ENCODE measurements at places on chromosomes 12 and 14.

DNA sequence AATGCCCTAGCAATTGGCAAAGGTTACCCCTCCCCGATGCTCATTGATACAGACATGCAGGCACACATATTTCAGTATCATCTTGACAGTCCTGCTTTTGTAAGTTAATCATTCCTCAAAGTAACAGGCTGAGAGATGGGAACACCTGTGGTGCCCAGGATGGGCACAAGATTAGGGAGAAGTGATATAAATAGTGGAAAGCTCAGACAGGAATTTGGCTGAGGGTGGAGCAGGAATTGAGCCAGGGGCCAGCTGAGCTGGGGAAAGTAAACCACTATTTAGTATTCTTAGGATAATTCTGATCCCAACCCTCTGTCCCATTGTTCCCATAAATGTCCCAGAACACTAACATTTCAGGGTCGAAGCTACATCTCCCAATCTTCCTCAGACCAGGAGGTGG is 38.3 kb downstream of the DAO start:
- H3K4me3 ChIP-seq, result no peak overlapping the region
- no peak for DNase-seq
- H3K36me3 ChIP-seq, result no peaks in the 10 kb centered on the region
- no peak overlapping the region for H3K27ac ChIP-seq
- H3K4me1 ChIP-seq, result no peaks in the 10 kb centered on the region

DNA sequence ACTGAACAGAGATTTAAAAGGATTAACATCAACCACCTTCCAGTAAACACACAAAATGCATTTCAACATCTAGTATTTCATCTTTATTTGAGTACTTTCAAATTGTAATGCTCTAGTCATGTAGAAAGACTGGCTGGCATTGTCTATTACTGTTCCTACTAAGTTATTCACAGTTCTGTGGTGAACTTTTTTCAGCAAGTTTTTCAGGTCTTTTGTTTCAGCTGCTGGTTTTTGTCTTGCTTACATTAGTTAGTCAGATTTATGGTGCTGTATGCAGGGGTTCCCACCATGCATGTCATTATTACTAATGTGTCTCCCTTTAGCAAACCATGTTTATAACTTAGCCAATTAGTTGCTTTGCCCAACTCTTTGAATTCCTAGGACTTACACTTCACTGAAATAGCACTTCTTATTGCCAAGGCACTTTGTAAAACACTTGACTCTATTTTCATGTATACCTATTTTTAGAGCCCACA is 253.4 kb upstream of the KITLG start:
- H3K27me3 ChIP-seq, result no peaks in the 10 kb centered on the region
- H3K27ac ChIP-seq, result no peak overlapping the region
- H3K4me3 ChIP-seq, result no peak overlapping the region

GRCh38 chr14:64994540-64994939 is 7.8 kb downstream of the FNTB start:
- H3K27me3 ChIP-seq, result no peaks in the 10 kb centered on the region
- no peaks in the 10 kb centered on the region for H3K36me3 ChIP-seq
- DNase-seq, result no peak
- no peak overlapping the region for H3K4me3 ChIP-seq
- H3K27ac ChIP-seq, result no peak overlapping the region
- peaks cover 32% of the 10 kb centered on the region for H3K4me1 ChIP-seq

DNA sequence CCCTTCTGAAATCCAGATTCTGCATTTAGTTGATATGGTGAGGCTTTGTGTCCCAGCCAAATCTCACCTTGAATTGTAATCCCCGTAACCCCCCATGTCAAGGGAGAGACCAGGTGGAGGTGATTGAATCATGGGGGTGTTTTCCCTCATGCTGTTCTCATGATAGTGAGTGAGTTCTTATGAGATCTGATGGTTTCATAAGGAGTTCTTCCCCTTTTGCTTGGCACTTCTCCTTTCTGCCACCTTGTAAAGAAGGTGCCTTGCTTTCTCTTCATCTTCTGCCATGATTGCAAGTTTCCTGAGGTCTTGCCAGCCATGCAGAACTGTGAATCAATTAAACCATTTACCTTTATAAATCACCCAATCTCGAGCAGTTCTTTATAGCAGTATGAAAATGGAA is 23.1 kb upstream of the C12orf42 start:
- H3K27me3 ChIP-seq, result no peaks in the 10 kb centered on the region
- no peak overlapping the region for H3K27ac ChIP-seq
- no peak overlapping the region for H3K4me3 ChIP-seq
- DNase-seq, result no peak

DNA sequence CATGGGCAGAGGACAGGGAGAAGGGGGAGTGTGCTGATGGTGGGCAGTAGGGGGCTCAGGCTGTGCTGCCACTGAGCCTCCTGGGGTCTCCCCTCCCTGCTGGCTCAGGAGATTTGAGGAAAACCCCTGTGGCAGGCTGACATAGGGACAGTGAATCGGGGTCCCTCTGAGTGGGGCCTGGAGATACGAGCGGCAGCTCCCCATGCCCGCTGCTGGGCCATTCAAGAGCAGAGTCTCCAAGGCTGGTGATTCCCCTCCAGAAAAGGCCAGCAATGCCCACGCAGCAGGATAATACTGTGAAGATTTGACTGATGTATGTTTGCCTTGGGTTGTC is 288.7 kb upstream of the SFSWAP start:
- no peaks in the 10 kb centered on the region for H3K36me3 ChIP-seq
- H3K27me3 ChIP-seq, result peaks cover 16% of the 10 kb centered on the region
- no peak overlapping the region for H3K27ac ChIP-seq
- no peak for DNase-seq
- no peak overlapping the region for H3K4me3 ChIP-seq

DNA sequence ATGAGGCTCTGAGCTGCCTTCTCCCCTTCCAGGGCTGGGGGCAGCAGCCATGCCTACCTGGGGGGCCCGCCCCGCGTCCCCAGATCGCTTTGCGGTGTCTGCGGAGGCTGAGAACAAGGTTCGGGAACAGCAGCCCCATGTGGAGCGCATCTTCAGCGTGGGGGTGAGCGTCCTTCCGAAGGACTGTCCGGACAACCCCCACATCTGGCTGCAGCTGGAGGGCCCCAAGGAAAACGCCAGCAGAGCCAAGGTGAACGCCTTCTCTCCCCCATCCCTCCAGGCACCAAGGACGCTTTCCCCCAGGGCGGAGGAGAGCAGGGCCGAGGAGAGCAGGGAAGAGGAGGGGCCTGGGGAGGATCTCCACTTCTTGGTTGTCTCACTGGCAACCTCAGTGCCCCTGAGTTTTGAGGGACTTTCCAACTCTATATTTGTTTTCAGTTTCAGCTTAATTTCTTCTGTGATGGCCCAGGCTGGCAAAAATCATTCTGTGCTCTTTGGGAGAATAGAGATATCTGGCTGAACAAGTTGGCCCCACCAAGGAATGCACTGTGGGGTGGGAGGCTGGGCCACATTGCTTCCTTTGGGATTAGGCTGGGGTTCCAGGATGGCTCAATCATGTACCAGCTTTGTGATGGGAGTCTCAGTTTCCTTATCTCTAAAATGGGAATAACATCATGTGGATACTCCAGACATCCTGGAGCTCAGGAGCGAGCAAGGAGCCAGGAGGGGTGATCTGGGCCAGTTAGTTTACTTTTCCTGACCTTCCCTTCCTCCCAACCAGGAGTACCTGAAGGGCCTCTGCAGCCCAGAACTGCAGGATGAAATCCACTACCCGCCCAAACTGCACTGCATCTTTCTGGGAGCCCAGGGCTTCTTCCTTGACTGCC is 1.2 kb downstream of the KHNYN start:
- H3K27ac ChIP-seq, result peak overlapping the region; percentile 97
- H3K4me3 ChIP-seq, result peak overlapping the region; percentile 87
- DNase-seq, result peak; percentile 72
- no peaks in the 10 kb centered on the region for H3K27me3 ChIP-seq
- peaks cover 34% of the 10 kb centered on the region for H3K36me3 ChIP-seq
- H3K4me1 ChIP-seq, result peaks cover 68% of the 10 kb centered on the region

GRCh38 chr12:117072736-117073490 is 26.3 kb downstream of the TESC start:
- H3K27me3 ChIP-seq, result peaks cover 6% of the 10 kb centered on the region
- H3K36me3 ChIP-seq, result no peaks in the 10 kb centered on the region

DNA sequence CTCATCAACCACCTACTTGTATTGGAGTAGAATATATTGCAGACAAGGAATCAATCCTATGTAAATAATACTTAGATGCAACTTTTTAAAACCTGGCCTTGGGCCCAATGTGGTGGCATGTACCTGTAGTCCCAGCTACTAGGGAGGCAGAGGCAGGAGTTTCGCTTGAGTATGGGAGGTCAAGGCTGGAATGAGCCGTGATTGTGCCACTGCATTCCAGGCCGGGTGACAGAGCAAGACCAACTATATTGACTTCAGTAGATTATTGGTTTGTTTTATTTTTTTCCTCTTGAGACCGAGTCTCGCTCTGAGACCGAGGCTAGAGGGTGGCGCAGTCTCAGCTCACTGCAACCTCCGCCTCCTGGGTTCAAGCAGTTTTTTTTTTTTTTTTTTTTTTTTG is 3.6 kb downstream of the LARP4 start:
- no peaks in the 10 kb centered on the region for H3K27me3 ChIP-seq
- peaks cover 24% of the 10 kb centered on the region for H3K4me1 ChIP-seq
- peak; percentile 53 for DNase-seq
- H3K27ac ChIP-seq, result no peak overlapping the region

DNA sequence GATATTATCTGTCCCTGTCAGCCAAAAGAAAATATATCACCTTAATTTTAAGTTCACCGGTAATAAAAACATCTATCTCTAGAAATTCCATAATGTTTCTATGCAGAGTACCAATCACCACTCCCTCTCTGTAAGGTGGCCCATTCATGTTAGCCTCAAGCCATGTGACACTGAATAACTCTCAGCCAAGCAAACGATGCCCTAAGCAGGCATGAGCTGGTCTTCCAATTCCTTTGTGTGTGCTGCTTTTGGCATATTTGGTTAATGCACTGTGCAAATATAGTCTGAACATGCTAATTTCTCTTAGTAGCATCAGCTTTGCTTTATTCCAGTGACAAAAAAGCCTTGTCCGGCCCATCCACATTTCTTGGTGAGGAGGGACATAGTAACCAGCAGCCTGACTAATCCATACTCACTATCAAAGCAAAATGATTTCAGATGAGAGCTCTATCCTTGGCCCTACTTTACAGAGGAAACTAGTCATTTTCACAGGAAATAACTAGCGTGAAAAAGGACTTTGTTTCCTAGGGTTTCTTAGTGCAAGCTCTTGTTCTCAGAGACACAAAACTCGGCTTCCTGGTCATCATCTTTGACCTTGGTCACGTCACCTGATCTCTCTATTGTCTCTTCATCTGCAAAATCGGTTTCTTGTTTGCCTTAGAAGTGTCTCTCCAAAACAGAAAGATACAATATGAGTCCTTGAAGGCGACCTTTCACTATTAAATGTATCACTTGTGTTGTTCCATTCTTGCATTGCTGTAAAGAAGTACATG is 59.2 kb upstream of the RTRAF start:
- H3K4me3 ChIP-seq, result no peak overlapping the region
- H3K36me3 ChIP-seq, result no peaks in the 10 kb centered on the region
- no peaks in the 10 kb centered on the region for H3K27me3 ChIP-seq
- DNase-seq, result no peak
- peaks cover 8% of the 10 kb centered on the region for H3K4me1 ChIP-seq

GRCh38 chr14:20550926-20551325 is 9.9 kb downstream of the RNASE9 start:
- H3K36me3 ChIP-seq, result no peaks in the 10 kb centered on the region
- DNase-seq, result no peak
- H3K27me3 ChIP-seq, result peaks cover under 1% of the 10 kb centered on the region
- no peak overlapping the region for H3K27ac ChIP-seq
- H3K4me1 ChIP-seq, result no peaks in the 10 kb centered on the region

GRCh38 chr12:10196210-10196609 is 16.5 kb upstream of the GABARAPL1 start:
- peaks cover 7% of the 10 kb centered on the region for H3K4me1 ChIP-seq
- no peak overlapping the region for H3K27ac ChIP-seq
- H3K36me3 ChIP-seq, result no peaks in the 10 kb centered on the region
- H3K27me3 ChIP-seq, result no peaks in the 10 kb centered on the region

- no peaks in the 10 kb centered on the region for H3K36me3 ChIP-seq
- peaks cover 22% of the 10 kb centered on the region for H3K4me1 ChIP-seq
- peak overlapping the region; percentile 64 for H3K27ac ChIP-seq
- DNase-seq, result no peak
Observed at GRCh38 chr12:114400361-114400811, 5.6 kb downstream of the TBX5 start.

DNA sequence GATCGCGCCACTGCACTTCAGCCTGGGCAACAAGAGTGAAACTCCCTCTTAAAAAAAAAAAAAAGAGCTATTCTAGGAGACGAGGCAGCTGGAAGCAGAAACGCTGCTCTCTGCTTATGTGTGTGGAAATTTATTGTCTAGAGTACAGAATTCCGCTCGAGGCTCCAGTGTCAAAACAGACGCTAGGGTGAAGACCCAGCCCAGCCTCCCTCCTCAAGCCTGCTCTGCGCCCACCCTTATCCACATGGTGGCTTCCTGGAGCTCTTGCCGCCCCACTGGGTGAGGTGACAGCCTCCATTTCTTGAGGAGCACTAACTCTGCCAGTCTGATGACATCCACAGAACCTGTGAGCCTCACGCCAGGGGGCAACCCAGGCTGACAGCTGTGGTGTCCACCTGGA is 49.5 kb upstream of the DLK1 start:
- no peaks in the 10 kb centered on the region for H3K36me3 ChIP-seq
- peaks cover 22% of the 10 kb centered on the region for H3K27me3 ChIP-seq
- DNase-seq, result no peak
- H3K4me3 ChIP-seq, result no peak overlapping the region
- no peak overlapping the region for H3K27ac ChIP-seq
- H3K4me1 ChIP-seq, result peaks cover 38% of the 10 kb centered on the region

DNA sequence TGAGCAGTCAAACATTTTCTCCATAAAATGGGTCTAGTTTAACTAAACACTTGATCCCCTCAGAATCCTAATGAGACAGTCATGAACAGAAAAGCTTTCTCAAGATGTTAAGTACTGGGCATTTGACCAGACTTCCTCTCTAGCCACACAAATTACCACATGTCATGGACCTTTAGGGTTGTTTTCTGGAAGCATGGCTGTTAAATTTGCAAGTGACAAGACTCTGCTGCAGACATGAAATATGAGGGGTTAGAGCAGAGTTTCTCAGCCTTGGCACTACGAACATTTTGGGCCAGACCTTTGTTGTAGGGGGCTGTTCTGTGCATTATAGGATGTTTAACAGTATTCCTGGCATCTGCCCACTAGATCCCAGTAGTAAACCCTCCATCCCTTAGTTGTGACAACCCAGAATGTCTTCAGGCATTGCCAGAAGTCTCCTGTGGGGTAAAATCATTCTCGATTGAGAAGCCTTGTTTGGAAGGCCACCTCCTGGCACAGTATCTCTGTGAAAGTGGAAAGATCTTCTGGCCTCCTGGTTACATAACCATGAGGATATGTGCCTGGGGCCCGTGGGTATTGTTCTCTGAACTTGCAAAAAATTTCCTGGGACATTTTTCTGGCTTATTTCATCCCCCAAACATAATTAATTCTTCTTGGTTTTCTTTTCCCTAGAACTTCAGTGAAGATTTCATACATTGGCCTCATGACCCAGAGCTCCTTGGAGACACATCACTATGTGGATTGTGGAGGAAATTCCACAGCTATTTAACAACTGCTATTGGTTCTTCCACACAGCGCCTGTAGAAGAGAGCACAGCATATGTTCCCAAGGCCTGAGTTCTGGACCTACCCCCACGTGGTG is 4.3 kb downstream of the TMEM106C start:
- no peak for DNase-seq
- no peaks in the 10 kb centered on the region for H3K27me3 ChIP-seq

- no peak for DNase-seq
- peaks cover 27% of the 10 kb centered on the region for H3K4me1 ChIP-seq
- H3K27ac ChIP-seq, result no peak overlapping the region
- H3K36me3 ChIP-seq, result no peaks in the 10 kb centered on the region
- H3K4me3 ChIP-seq, result peak overlapping the region; percentile 73
Observed at GRCh38 chr12:44875417-44875953, 630 bp downstream of the NELL2 start.
